ENCODE measurements at places on chromosomes 2 and 18.

DNA sequence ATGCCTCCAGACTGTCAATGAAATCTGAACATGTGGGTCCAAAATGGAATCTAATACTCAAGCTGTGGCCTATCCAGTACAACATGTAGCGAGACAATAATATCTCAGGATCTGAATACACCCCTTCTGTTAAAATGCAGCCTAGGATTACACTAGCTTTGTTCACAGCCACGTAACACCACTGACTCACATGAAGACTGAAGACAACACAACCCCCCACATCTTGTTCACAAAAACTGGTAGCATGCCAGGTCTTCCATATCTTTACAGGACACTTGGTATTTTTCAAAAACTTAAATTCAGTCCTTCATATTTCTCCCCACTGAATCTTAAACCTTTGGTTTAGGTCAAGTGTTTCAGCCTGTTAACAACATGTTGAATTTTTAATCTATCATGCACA lies 84.2 kb downstream of the SLC8A1 start:
- no peak for DNase-seq

GRCh38 chr2:100894105-100894795 lies 74.3 kb downstream of the NPAS2 start:
- no peak for DNase-seq

DNA sequence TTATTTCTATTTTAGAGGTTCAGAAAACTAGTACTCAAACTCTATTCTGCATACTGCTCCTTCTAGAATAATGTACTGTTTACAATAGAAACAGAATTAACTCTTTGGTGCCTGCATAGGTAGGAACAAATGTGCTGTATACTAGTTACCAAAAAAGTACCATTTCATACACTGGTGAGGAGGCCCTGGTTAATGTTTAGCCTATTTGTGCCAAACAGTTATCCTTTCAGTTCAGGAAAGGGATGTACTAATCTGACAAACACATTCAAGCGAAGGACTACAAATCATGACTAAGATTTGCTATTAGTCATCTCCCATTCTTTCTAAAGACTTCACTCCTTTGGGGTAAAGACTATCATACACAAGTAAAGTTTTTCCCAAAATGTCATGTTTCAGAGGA lies 47.4 kb downstream of the EXOC6B start:
- no peak for DNase-seq

GRCh38 chr18:75658330-75658729 lies 230.8 kb upstream of the SMIM21 start:
- DNase-seq: no peak

GRCh38 chr2:17245906-17246305 lies 272.3 kb downstream of the RAD51AP2 start:
- no peak for DNase-seq

- no peak for DNase-seq
Measured at GRCh38 chr18:45838302-45839070, 13.0 kb downstream of the SIGLEC15 start.

DNA sequence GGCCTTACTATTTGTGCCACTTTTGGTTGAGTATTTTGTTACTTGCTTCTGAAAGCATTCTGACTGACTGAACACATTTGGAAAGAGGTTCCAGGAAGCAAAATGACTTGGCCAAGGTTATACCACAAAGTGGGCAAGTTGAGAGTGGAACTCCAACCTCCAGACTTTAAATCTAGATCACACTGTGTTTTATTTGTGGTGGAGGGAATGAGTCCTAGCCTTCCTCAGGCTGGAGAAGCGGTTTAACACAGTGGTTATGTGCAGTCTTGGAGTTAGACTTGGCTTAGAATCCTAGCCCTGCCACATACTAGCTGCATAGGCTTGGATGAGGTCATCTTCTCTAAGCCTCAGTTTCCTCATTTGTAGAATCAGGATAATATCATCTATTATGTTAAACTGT lies 33.4 kb downstream of the PLEKHM3 start:
- DNase-seq: no peak

DNA sequence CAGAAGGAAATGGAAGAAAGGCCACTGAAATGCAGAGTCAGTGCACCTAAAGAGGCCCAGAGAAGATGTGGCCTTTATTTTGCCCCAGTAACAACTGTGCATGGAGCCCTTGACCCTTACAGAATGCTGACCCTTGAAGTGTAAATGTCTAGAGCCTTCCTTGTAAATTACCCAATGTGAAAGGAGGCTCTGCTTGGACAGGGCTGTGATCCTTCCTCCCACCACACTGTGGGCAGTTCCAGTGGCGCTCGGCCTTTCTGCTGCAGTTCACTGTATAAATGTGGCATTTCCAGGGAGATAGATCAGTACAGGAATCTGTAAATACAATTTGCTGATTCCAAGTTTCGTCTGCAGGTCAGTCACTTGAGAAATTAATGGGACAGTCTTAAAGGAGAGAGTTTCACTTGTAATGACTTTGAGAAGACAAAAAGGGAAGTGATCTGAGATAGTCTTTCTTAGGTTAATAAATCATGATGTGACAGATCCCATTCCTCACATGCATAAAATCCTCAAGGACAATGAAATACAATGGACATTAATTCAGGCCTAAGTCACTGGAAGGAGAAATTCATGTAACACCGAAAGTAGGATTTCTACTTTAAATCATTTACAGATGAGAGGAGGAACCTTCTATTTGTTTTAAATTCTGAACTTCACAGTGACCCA lies 133.8 kb upstream of the LMAN1 start:
- DNase-seq: no peak

All from activated T-helper 2 cell treated with anti-CD3 and anti-CD28 coated beads, Interferon-gamma antibody, Interleukin-2, Interleukin-4, amounts not matched to agents 10 μg/mL and 5 μg/mL and 100 μg/mL, durations not matched to agents 14 hours and 24 hours and 36 hours (primary cell).